Amniotic epithelial cell (primary cell): ENCODE measurements at places on chromosomes 2 and 18.

- DNase-seq: no peak
Measured at GRCh38 chr2:96239091-96239490, 26.7 kb downstream of the TMEM127 start.

GRCh38 chr2:214706986-214707385 lies 102.5 kb downstream of the BARD1 start:
- DNase-seq: peak; percentile 30

DNA sequence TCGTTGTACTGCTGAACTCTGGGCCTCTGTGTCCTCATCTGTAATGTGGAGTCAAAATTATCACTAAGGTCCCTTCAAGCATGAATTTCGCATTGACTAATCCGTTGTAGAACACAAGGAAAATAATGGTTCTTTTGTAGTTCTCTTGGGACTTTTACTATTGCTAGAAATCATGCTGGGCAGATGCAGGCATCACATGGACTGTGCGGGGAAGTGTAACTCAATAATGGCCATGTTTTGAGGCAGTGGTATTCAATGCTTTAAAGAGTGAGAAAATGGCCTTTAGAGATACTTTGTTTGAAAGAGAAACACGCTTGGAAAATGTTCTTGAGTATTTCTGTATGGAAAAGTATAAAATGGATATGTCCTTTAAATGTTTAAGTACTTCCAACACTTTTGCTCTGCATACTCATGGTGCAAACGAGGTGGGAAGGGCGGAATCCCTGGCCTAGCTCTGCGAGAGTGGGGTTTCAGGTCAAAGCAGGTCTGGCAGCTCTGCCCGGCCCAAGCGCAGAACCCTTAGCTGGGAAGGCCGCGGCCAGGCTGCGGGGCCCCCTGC lies 117.3 kb upstream of the MSTN start:
- no peak for DNase-seq

DNA sequence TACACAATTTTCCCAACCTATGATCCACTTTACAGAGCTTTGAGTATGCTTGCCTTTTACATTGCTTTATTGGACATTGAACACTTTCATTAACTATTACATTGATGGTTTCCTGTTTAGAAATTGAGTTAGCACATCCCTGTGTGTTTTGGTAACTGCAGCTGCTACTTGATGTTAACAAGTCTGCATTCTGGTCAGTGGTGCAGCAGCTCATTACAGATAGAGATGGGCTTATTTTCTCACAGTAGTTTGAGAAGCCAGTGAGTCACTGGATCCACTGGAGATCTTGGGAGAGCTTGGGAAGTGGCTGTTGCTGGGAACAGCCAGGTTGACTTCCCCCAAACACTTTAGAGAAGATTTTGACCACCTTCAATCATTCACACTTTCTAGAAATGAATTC lies 150.5 kb downstream of the ARHGAP15 start:
- no peak for DNase-seq

DNA sequence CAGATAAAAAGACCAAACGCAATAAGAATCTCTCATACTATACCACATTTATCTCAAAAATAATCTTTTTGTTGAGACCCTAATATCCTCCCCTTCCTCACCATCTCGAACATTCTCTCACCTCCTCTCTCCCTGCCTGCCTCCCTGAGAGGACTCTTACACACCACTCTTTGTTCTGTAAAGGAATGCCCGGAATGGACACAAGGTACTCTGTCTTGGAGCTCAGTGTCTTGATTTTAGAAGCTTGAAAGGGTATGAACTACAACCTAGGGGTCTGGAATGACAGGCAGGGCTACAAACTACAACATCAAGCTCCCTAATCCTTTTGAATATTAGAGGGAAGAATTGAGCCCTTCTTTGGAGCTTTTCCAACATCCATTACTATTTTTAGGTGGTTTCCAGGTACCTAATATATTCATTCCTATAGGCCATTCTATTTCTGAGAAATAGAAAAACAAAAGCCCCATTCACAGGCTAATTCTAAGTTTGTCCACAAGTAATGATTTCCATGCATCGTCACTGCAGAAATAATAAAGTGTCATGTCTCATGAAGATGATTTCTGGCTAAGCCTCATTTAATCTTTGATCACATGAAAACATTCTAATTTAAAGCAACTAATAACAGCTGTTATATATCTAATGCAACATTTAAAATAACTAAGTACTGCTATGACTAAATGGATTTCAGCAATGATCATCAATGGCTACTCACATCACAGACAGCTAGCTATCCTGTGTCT lies 60.6 kb downstream of the LRP2 start:
- DNase-seq: no peak

- DNase-seq: no peak
Measured at GRCh38 chr18:3177902-3178687, 41.7 kb downstream of the MYOM1 start.

GRCh38 chr2:190094316-190094871 lies 31.9 kb upstream of the MSTN start:
- peak; percentile 48 for DNase-seq

DNA sequence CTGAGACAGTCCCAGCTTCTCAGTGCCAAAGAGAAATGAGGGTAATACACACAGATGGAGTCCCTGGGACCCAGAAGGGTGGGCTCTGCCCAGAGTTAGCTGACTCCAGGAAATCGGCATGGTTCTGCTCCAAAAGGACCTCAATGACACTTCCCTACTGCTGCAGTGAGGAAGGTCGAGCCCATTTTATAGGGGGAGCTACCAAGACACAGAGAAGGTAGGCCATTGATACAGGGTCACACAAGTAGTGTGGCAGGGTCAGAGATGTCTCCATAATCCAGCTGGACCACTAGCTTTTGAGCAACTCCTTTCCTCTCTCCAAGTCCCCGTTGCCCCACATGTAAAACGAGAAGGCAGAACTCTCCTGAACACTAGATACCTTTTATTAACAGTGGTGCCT lies 276.9 kb downstream of the MYCN start:
- no peak for DNase-seq

DNA sequence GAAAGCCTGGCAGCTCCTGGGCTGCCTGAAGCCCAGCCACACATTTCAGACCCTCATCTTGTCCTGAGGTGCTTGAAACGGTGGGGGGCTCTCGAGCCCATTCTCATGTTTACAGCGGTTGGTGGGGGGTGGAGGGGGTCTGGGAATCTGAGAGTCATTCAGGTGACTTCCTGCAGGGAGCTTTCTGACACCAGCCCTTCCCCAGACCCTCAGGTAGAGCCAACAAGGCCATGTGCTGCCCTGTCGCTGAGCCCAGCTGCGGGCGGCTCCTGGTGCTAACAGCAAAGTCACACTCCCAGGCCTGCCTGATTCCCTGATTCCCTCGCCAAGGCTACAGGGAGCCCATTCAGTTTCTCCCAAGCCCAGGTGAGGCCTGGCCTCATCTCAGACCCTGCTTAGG lies 324.9 kb upstream of the MEX3C start:
- DNase-seq: no peak

GRCh38 chr2:193253014-193253530 lies 1058.3 kb upstream of the TMEFF2 start:
- DNase-seq: no peak

GRCh38 chr2:39433586-39434195 lies 3.4 kb downstream of the MAP4K3 start:
- peak; percentile 46 for DNase-seq

DNA sequence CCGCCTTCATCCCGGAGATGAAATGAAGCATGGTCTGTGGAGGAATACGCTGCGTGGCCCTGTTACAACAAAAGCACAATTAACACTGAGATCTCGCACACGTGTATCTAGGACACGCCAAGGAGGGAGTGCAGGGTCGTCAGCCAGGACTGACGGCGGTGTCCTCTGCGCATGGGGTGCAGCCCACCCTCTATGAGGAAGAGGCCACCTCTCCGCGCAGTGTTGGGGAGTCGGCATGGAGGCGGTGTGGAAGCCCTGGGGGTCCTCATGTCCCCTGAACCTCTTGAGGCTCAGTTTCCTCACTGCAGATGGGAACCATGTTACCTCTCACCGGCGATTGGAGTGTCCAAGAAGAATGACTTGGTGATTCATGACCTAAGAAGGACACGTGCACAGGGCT lies 86.0 kb upstream of the ZNF236 start:
- DNase-seq: no peak

- DNase-seq: peak; percentile 27
Measured at GRCh38 chr2:179268277-179268925, 3.8 kb upstream of the SESTD1 start.

DNA sequence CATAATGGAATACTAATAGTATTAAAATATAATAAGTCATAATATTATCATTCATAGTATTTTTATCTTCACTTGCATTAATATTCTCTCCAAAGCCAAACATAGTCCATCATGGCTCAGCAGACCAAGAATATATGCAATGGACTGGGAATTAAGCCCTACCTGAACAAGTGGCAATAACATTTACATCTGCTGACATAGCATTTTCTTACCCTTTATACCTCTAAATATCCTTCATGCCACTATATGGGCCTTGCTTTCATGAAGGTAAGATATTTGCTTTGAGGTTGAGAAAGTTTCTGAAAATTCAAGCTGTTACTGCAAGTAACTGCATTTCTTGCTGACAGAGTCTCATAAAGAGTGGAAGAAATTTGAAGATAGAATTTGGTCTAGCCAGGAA lies 847.4 kb upstream of the GCFC2 start:
- DNase-seq: no peak

DNA sequence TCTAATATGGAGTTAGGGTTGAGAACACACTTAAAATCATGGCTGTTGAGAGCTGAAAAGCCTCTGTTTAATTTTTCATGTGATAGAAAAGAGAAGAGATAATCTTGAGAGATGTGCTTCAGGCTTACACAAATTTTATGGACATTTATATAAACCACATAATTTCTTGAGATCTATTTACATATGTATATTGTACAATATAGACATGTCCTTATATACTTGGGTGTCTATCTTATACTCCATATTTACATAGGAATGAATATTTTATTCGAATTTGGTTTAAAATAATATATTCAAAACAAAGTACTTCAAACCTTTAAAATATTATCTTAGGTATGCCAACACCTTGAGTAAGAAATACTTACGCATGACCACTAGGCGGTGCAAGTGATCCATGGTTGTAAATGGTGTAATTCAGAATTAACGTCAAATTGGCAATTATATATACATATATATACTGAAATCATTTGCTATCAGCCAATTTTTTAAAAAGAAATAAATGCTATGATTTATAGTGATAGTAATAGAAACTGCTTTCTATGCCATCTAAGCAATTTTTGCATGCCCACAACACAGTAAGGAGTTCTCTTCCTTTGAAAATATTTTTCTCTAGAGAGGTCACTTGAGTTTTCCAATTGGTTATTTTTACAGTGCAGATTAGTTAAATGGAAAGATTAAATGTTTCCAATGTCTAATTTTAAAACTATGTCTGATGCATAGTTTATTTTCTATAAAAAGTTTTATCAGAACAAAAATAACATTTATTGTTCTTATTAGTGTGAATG lies 37.6 kb upstream of the SPAG16 start:
- DNase-seq: peak; percentile 47

GRCh38 chr2:75488157-75488556 lies 72.6 kb downstream of the EVA1A start:
- no peak for DNase-seq
